ENCODE measurements at places on chromosomes 5 and 9.

DNA sequence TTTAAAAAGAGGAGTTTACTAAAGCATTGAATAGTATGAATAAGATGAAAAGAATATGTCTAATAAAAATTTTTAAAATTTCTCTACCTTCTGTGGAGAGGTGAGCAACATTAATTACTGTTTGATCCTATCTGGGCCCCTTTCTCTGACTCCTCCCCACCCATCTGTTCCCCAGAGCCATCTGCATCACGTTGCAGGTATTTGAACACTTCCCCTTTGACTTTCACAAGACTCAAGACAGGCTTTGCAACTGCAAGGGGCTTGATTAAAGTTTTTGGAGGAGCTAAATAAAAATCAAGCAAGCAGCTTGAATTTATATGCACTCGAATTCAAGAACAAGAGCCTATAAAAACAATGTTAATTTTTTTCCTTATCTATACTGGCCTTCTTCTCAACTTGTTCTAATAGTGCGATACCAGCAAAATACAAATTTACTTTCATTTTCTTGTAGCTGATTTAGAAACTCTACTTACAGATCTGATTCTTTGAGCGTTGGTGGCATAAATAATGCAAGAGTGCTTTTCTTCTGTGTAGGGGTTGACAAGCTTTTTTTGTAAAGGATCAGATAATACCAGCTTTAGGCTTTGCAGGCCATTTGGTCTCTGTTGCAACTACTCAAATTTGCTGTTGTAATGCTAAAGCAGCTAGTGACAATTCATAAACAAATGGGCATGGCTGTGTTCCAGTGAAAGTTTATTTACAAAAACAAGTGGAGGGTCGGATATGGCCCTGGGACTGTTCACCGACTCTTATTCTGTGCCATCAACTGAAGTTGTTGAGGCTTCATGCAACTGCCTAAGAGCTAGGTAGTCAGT is 21.2 kb downstream of the TXNDC8 start:
- DNase-seq = peak; percentile 28

- no peak for DNase-seq
Measured at GRCh38 chr9:131635285-131635684, 90.0 kb downstream of the PRRT1B start.

GRCh38 chr9:135504262-135505243 is 4.1 kb downstream of the MRPS2 start:
- DNase-seq = no peak

- DNase-seq = no peak
Measured at GRCh38 chr9:120579139-120580050, 572 bp downstream of the CDK5RAP2 start.

DNA sequence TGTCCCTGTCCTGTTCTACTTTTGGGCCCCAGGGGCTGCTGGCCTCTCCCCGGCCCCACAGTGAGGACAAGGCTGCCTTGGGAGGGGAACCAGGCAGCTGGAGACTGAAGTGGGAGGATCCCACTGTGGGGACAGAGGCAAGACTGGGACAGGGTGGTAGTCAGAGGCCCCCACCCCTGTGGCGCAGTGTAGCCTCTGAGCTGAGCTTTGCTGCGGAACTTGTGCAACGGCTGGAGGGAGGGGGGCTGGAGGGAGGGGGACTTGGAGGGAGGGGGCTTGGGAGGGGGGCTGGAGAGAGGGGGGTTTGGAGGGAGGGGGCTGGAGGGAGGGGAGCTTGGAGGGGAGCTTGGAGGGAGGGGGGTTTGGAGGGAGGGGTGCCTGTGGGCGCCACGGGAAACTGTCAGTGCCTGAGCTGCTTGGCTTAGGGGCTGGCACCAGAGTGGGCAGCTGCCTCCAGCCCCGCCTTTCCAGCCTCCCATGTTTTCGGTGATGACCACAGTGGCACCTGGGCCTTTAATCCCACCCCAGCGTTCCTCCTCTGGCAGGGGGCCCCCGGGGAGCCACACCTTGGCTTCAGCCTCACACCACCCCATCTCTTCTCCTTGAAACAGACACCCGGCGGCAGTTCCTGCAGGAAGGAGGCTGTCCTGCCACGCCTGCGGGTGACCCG is 2.3 kb upstream of the FUT7 start:
- DNase-seq = no peak

DNA sequence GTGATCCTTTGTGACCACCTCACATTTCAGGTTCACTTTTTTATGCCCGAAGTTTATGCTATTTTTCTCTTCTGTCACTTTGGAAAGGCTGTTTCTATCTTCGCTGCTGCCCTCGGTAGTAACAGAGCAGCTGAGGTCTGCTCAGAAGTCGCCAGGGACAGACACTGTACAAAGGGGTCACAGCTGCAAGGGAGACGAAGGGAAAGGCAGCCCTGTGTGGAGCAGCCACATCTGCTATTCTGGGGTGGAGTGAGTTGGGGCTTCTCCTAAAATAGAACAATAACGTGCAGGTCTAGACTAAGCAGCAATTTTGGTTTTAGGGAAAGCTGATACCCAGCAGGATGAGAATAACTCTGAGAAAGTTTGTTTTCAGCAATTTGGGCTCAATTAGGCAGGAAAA is 72.5 kb downstream of the ACTL7B start:
- no peak for DNase-seq

GRCh38 chr5:87389296-87390034 is 23.3 kb downstream of the CCNH start:
- DNase-seq = no peak

- no peak for DNase-seq
Measured at GRCh38 chr5:53436480-53437191, 43.8 kb upstream of the FST start.

DNA sequence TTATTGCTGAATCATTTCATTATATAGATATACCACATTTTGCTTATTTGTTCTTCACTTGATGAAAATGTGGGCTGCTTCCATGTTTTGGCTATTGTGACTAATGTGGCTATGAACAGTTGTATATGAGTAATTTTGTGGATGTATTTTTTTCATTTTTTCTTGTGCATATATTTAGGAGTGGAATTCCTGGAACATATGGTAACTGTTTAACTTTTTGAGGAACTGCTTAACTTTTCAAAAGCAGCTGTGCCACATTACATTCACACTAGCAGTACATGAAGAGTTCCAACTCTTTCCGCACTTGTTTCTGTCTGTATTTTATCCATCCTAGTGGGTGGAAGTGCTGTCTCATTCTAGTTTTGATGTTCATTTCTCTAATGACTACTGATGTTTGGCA is 67.8 kb downstream of the JAK2 start:
- DNase-seq = no peak

DNA sequence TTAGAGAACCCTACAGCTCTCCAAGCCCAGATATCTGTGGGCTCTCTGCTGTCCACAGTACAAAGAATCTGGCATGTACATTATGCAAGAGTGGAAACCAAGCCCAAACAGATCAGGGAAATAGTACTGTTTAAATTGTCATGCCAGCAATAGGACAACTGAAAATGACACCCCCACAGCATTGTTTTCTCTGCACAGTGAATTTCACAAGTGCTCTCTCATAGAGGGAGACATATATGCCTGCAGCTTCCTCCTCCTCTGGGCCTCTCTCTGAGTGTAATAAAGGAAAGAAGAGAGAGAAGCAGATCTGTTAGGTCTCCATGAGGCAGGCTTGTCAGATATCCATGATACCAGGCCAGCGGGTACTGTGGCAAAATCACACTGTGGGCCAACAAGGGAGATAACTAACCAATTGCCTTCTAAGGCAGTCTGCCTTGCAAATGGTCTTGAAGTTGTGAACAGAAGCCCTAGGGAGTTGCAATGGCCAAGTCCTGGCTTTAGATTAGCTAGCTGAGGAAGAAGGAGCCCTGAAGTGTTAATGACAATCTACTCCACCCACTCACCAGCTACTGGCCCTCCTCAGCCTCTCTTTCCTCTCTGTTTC is 54.4 kb upstream of the JMY start:
- no peak for DNase-seq

DNA sequence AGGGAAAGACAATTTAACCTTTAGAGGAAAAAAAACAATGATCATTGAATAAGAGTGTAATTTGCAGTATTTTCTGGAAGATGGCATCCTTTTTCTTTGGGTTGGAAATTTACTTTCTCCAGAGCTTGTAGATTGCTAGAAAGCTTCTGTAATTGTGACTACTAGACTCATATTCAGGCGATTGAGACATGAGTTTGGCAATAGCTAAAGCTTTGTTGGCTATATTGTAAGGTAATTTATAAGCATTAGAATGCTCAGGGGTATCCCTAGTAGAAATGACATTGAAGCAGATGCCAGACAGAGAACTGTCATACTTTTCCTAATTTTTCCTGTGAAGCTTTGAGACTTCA is 115.3 kb downstream of the UNC13B start:
- DNase-seq = no peak
